ENCODE measurements at places on chromosomes 2 and 18. TPM values are rescaled to one million over a fixed set of nuclear protein-coding genes. Genes with fewer than 3 reads are reported as not detected.

Gene OTX1
- total RNA-seq: not detected

Gene UGT1A5
- total RNA-seq: not detected

Gene GCKR
- not detected for total RNA-seq

Gene TMEM17
- 4.0 TPM for total RNA-seq

Gene MALL
- 0.36 TPM for total RNA-seq

Gene CDH2
- 326 TPM for total RNA-seq

Gene CD226
- total RNA-seq: 0.07 TPM

Gene C1QL2
- total RNA-seq: 0.20 TPM

Gene CEBPZOS
- total RNA-seq: 37.3 TPM

Gene VIT
- total RNA-seq: not detected

Gene RMDN2
- total RNA-seq: 5.1 TPM

Gene MBP
- 10.8 TPM for total RNA-seq

Gene RIT2
- not detected for total RNA-seq

Gene IKZF2
- 15.5 TPM for total RNA-seq

Gene PDE1A
- 0.32 TPM for total RNA-seq

GRCh38 chr2:31274401-31275075 is 40.6 kb downstream of the EHD3 start:
- DNase-seq: no peak

- no peak for DNase-seq
Observed at GRCh38 chr18:77132369-77133050, at the start of gene MBP. Gene MBP, minus strand, starts transcription at chr18:77132783. Its CDS starts 27,522 bp downstream, at chr18:77105261.

GRCh38 chr2:177675350-177675821 is 282.8 kb downstream of the AGPS start:
- DNase-seq: no peak

DNA sequence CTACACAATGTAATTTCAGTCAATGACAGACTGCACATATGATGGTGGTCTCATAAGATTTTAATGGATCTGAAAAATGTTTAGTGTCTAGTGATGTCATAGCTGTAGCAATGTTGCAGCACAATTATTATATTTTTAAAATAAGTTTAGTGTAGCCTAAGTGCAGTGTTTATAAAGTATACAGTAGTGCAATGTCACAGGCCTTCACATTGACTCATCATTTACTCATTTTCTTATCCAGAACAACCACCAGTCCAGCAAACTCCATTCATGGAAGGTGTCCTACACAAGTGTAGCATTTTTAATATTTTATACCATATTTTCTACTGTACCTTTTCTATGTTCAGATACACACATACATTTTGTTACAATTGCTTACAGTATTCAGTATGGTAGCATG is 663.1 kb downstream of the ERBB4 start:
- no peak for DNase-seq

- no peak for DNase-seq
Observed at GRCh38 chr2:239692362-239692851, 291.6 kb upstream of the HDAC4 start.

DNA sequence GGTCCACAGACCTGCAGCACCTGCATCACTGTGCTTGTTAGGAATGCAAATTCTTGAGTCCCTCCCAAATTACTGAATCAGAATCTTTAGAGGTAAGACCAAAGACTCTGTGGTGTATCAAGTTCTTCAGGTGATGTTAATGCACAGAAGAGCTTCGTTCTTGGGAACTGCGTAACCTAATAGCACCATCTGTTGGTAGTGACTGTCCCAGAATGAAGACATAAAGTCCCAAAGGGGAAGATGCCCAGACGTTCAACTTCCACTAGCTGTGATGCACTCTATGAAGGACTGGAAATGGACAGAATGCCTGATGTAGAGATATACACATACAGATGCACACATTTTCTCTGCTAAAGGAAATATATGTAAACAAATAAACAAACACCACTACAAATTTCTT is 576.0 kb downstream of the LRP1B start:
- peak; percentile 32 for DNase-seq

DNA sequence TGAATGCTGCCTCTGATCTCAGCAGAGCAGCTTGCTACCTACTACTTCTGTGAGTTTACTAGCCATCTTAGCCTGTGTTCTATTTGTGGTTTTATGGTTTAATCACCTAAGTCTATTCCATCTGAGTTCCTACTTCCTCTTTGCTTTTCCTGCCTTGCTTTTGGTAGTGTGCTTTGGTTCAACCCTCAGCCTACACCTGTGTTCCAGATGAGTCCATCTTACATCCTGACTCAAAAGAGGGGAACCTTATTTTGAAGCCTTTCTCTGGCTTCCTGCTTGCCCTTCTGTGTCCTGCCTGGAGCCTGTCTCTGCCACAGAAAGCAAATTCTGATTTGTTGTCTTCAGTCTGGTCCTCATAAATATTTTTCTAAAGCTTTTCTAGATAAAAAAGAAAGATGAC is 530.3 kb upstream of the MEX3C start:
- DNase-seq: no peak

- no peak for DNase-seq
Observed at GRCh38 chr2:122480501-122481243, 725.2 kb downstream of the TSN start.

DNA sequence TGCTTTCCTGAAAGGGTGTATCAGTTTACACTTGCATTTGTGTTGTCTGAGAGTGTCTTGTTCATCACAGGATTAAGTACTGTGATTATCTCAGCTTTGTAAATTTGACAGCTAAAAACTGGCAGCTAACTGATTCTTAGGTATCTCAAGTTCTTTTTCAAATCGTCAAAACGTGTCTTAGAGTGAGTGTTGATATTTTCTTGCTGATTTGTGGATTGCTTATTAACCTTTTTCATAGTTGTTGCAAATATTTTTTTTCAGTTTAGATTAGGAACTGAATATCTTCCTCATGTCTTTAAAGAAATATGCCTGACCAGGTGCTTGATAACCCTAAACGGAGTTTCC is 41.9 kb downstream of the LRRFIP1 start:
- DNase-seq: no peak

DNA sequence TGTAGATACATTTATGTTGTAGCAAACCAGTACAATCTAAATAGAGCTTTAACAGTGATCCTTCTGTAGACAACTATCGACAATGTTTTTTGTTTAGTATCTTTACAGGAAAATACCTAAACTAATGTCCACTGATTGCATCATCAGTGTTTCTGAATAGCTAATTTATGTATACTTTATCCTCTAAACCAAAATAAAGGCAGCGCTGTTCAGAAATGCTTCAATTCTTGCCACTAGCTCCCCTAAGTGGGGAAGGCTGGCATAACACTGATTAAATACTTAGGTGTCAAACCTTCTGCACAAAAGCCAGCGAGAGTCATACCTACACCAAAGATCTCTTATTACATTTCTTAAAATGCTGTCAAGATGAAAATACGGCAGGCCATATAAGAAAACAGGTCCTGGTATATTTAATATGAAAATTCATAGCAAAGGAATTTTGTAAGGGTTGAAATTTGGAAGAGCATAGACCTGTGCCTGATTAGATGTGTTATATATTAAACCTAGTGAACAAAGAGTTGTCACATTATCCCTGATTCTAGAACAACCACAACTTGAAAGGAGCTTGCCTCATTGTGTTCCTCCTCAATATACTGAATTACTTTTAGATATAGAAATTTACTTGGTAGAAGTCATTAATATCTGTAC is 1693.4 kb upstream of the SLC39A10 start:
- DNase-seq: peak; percentile 12

DNA sequence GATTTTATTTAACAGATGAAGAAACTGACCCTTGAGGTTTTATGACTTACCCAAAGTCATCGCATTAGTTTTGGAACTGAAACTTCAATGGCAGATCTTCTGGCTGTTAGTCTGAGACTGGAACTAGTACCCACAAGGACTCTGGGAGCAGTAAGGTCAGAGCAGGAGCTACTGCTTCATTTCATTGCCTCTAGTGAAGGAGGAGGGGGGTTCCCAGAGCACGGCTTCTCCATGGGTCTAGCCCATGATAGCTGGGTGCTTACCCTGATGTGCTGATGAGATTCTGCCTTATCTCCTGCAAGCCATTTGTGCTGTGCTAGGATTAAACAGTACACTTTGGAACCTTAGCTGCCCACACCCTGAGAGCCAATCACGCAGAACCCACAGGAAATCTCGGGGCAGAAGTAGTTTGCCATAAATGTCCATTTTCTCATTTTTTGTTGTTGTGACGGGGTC is 5.4 kb upstream of the RNASEH1 start:
- no peak for DNase-seq

- no peak for DNase-seq
Observed at GRCh38 chr18:21894619-21895367, 154.2 kb downstream of the MIB1 start.

GRCh38 chr18:9736286-9736835 is 28.3 kb downstream of the RAB31 start:
- no peak for DNase-seq

- no peak for DNase-seq
Observed at GRCh38 chr2:176415174-176415895, 146.1 kb downstream of the MTX2 start.

DNA sequence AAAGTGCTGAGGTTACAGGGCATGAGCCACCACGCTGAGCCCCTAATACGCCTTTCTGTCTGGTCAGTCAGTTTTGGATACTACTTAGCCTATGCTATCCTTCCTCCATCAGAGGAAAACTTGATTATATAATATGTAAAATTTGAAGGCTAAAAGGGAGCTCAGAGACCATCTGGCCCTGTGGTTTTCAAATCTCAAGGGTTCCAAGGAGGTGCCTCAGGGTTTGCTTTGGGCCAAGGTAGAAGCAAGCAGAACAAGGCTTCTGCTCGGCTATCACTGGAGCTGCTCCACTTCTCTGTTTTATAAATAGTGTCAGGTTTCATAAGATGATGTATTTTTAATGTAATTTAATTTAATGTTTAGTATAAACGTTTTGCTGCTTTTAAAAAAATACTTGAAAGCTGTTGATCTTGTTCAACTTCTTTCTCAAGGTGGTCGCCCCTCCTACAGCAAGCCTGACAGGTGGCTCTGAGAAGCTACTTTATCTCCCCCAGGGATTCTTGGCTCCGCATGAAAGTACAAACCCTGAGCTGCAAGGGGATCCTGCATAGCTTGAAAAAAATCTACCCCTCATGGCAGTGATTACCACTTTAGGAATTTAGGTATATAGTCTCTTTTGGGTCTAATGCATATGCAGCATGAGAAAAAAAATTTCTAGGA is 290.3 kb downstream of the CNTNAP5 start:
- DNase-seq: no peak

GRCh38 chr2:165868211-165868610 is 74.2 kb upstream of the GALNT3 start:
- peak; percentile 88 for DNase-seq

GRCh38 chr2:217691920-217692666 is 310.7 kb downstream of the TNS1 start:
- DNase-seq: peak; percentile 75

GRCh38 chr2:75606761-75607399 is 39.7 kb upstream of the MRPL19 start:
- peak; percentile 98 for DNase-seq

DNA sequence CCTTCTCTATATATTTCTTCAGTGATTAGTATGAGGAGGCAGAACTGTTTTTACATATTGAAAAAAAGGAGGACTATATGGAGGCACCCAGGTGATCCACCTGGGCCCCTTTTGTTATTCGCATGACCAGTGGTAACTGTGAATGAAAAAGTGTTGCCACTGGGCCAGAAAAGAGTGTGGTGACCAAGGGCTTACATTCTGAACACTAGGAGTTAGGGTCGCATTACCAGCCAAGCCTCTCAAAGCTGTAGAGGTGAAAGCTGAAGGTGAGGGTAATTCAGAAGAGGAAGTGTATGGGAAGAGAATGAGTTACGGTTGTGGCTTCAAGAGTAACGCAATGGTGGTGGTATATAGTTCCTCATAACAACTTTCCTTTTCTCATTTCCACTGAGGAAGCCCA is 487.6 kb downstream of the TMEM182 start:
- no peak for DNase-seq
